Activated CD4-positive, alpha-beta T cell treated with anti-CD3 and anti-CD28 coated beads for 36 hours (primary cell): ENCODE measurements at places on chromosomes 12 and 14. TPM values are rescaled to one million over a fixed set of nuclear protein-coding genes. Genes with fewer than 3 reads are reported as not detected.
A peak's percentile ranks its signal among the peaks of the same experiment; 100 is the strongest.

DNA sequence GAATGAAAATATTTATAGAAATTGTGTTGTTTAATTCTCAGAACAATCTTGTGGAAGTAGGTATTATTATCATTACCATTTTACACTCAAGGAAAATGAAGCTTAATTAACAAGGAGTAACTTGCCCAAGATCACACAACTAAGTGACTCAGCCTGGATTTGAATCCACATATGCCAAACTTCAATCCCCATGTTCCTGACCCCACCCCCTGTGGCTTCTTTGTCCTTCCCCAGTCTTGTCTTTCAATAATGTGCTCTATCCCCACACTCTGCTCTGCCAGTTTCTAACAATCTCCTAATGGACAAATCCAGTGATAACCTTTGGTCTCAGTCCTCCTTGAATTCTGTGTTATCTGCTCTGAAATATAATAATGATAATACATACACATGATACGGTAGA, 355.2 kb downstream of the BMP4 start:
- DNase-seq = no peak

DNA sequence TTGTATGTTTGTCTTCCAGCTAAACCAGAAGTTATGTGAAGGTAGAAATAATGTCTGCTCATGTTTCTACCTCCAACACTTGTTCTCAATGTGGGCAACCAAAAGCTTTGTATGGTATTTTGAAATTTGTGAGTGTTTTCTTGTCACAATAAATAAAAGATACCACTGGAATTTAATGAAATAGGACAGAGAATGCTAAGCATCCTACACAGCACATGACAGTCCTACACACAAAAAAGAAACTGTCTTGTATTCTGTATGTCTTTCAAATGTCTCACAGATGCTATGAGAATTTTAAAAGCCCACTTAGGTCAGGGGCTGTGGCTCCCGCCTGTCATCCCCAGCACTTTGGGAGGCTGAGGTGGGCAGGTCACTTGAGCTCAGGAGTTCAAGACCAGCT, 68.9 kb downstream of the RALGAPA1 start:
- no peak for DNase-seq

- peak; percentile 73 for DNase-seq
Observed at GRCh38 chr12:46217541-46218321, 51.1 kb downstream of the SLC38A1 start.

The NANOG gene
- total RNA-seq = not detected

- peak; percentile 92 for DNase-seq
Observed at GRCh38 chr14:105294142-105294597, 6.6 kb downstream of the BRF1 start.

The GCH1 gene
- 36.4 TPM for total RNA-seq
